ENCODE measurements at places on chromosomes 11 and 22.
A peak's percentile ranks its signal among the peaks of the same experiment; 100 is the strongest.

- DNase-seq, result no peak
These were observed 23.4 kb upstream of the ARHGAP20 start for GRCh38 chr11:110735455-110736170.

DNA sequence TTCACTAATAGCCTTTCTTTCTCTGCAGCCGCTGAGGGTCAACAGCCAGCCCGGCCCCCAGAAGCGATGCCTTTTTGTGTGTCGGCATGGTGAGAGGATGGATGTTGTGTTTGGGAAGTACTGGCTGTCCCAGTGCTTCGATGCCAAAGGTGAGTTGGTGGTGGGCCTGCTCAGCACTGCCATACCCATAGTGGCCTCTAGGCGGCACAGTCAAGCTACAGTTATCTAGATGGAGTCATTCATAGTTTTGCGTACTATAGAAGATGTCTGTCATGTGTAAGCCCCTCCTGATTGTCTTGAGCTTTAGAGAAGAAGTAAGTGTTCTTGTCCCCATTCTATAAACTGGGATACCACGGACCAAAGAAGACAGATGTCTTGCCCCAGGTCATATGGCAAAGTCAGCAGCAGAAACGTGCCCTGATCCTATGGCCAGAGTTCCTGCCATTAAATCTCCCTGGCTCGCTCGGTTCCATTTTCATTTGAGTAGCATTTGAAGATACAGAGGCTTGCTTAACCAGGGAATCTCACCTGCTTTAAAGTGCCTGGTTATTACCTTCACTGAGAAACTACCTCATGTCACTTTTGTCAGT, 42.1 kb upstream of the CRTAM start:
- peak; percentile 84 for DNase-seq

DNA sequence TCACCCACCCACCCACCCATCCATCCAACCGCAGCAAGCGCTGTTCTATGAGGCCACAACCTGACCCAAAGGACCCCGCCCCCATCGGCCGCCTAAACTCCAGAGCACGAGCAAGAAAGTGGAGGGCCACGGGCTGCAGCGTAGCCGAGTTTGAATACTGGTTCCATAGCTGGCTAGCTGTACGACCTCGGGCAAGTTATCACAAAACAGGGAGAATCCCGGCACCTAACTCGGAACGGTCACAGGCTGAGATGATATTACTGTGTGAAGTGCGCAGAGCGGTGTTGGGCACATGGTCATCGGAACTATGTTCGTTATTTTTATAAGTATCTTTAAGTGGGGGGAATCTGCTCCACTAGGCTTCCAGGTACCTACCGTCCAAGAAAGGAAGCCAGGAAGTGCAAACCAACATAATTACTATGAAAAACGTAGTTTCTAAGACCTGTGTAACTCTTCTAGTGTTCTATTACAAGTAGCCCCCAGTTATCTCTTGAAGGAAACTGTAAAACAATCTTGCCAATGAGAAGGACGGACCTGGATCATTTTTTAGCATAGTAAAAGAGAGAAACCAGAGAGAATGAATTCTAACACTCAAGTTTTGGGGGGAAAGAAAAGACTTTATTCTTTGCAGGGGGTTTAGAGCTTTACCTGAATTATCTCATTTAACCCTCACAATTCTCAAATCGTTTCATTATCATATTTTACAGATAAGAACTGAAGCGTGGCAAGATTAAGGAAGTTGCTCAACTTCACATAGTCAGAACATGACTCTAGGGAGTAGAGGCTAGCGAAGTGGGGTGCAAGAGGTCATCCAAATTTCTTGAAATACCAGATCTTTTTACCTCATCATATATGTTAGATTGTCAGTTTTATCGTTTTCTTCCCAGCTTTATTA, 663 bp upstream of the BUD13 start:
- DNase-seq, result no peak

DNA sequence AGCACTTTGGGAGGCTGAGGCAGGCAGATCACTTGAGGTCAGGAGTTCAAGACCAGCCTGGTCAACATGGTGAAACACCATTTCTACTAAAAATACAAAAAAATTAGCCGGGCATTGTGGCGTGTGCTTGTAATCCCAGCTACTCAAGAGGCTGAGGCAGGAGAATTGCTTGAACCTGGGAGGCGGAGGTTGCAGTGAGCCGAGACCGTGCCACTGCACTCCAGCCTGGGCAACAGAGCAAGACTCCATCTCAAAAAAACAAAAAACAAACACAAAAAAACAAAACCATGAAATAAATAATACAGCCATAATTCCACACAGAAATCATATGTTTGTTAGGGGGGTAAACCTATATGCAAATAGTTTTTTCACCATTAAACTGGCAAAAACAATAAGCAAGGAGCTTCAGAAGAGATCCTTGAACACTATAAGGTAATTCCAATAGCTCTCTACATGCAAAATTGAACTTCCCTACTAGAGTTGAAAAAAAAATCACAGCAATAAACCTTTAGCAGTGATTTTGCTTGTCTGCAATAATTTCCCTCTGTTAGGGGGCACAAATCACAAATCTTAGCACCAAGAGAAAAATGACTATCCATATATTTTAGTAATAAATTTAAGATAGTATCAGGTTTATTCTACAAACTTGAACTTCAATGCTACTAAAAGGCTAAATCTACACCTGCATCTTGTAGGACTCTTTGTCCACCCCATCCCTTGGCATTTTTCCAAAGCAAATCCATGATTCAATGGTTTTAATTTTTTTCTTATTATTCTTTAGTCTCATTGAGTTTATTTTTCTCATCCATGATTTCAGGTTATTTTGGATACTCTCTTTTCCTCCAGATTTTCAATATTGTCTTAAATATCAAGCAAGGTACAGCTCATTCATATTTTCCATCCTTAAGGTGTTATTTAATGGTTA, 3.9 kb downstream of the CSTF3 start:
- no peak for DNase-seq

- no peak for DNase-seq
These were observed 39.3 kb downstream of the AMBRA1 start for GRCh38 chr11:46554213-46555147.

GRCh38 chr11:2465202-2466068, 20.6 kb downstream of the KCNQ1 start:
- DNase-seq, result peak; percentile 60

- DNase-seq, result no peak
These were observed 35.9 kb downstream of the CTSC start for GRCh38 chr11:88301488-88302140.

GRCh38 chr22:27045103-27045947, 387.9 kb downstream of the MIAT start:
- no peak for DNase-seq

DNA sequence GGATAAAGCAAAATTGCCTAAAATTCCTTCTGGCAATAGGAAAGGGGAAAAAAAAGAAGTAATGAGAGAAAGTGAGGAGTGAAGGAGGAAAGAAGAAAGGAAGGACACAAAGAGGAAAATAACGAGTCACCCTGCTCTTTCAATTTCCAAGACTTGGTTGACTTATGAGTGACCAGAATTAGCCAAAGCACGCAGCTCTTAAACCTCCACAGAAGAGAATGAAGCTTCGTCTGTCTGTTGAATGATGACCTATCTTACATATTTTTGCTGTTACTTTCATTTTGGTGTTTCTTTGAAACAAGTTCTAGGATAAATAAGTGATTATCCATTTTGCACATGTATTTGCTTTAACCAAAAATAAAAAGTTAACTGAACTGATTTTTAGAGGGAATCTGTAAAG, 728 bp downstream of the MMP27 start:
- no peak for DNase-seq

- peak; percentile 80 for DNase-seq
These were observed 557 bp downstream of the PACSIN2 start for GRCh38 chr22:43014316-43014868.

DNA sequence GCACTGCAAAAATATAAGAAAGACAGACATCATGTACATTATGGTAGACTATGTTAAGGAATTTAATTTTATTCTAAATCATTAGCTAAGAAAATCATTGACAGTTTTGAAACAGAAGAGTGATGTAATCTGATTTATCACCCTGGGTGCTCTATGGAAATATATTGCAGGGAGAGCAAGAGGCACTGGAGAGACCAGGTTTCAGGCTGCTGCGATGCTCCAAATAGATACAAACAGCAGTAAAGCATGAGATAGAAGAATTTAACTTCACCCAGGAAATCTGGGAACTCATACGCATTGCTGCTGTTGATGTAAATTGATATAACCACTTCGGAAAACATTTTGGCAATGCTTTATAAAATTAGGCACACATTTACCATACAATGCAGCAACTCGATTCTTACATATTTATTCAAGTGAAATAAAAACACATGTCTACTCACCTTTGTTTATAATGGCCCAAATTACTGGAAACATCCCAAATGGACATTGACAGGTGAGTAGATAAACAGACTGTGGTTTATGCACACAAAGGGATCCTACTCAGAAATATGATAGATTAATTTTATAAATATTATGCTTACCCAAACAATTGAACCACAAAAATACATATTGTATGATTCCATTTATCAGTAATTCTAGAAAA, 535.1 kb upstream of the CHORDC1 start:
- DNase-seq, result no peak

GRCh38 chr22:25702040-25702439, 39.9 kb upstream of the MYO18B start:
- no peak for DNase-seq

DNA sequence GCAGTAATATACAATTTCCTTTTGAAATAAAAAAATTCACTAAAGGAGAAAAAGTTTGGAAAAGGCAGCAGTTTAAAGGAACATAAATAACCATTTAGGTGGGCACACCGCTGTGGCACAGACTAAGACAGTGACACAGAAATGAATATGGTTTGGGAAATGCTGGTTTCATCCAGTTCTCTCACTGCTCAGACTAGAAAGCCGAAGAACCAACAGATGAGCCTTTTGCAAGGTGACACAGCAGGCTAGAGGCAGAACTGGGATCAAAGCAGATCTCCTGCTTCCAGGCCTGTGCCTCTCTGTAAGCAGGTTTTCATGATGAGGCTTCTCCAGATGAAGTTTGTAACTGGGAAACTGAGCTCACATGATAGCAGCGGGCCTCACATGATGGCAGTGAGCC, 380.0 kb upstream of the NARS2 start:
- DNase-seq, result no peak

- DNase-seq, result no peak
These were observed 17.0 kb downstream of the SLC22A12 start for GRCh38 chr11:64608046-64608445.

DNA sequence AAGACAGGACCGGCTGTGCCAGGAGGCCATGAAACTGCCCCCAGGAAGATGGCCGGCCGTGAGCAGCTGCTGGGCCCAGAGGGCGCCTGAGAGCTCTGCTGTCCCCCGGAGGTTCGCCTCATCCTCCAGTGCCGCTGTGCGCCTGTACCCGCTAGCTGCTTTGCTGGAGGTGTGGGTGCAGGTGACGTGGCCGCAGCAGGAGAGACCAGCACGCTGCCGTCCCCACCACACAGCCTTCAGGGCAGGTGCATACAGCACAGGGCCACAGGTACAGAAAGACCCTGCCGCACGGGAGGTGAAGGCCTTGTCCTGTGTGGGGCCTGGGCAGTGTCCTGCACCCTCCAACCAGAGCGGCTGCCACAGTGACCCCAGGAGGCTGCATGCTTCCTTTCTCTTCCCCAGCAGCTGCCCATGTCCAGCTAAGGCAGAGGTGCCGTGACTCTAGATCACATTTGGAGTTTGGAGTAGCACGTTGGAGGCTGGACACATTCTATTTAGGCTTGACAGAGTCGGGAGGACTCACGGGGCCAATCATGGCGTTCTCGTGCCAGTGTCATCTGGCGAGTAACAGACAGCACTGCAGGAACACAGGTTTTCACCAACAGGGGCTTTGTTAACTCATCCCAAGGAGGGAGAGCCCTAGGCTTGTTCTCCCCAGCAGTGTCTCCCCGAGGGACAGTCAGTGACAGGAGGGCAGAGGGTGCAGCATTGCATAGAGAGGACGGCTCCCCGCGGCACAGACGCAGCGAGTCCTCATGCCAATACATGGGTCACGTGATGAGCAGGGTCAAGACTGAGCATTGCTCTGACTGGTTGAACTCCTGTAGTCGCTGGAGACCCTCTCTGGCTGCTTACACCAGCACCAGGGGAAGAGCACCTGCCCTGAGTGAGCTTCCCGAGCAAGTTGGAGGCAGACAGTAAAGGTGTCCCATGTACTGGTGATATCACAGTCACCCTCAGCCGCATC, 18.7 kb upstream of the PANX2 start:
- no peak for DNase-seq

- DNase-seq, result no peak
These were observed 15.5 kb downstream of the EFCAB6 start for GRCh38 chr22:43796567-43796966.
